ENCODE measurements at places on chromosomes 1 and 21.

DNA sequence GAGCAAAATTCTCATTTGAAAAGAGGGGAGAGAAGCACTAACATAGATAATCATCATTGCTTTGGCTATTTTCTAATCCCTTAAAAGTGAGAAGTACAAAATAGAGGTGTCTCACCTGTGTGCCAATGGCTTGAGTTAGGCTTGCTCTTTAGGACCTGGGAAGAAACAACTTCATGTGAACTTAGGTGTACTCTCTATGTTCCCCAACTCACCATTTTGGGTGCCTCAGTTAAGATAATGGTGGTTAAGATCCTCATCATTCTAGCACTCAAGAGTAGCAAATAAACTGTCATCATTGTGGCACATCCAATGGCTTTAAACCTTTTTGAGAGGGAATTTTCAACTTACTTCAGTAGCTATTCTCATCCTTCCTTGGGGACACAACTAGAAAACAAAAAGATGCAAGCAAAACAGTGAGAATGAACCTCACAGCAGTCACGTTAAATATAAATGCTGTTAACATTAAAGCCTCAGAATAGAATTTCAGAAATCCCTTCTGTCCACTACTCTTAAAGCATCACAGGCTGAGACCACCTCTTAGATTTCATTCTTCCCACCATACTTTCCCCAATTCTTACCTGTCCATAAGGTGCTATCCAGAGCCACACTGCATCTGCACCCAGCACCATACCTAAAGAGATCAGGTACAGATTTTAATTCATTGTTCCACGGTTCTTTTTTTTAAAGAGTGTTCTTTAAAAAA, 1.2 kb downstream of the GAS5 start:
- DNase-seq: no peak

GRCh38 chr21:28268685-28269084, 724.0 kb downstream of the LTN1 start:
- no peak for DNase-seq

- DNase-seq: no peak
Observed at GRCh38 chr1:18724801-18725200, 94.2 kb downstream of the PAX7 start.

- no peak for DNase-seq
Observed at GRCh38 chr1:44672961-44673674, 1.2 kb downstream of the TMEM53 start.

DNA sequence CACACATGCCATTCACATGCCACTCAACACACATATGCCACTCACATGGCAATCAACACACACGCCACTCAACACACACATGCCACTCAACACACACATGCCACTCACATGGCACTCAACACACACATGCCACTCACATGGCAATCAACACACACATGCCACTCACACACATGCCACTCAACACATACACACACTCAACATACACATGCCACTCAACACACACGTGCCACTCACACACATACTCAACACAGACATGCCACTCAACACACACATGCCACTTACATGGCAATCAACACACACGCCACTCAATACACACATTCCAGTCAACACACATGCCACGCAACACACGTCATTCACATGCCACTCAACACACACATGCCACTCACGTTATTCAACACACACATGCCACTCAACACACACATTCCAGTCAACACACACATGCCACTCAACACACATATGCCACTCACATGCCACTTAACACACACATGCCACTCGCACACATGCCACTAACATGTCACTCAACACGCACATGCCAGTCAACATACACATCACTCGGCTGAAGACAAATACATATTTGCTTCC, 182.9 kb downstream of the NPHP4 start:
- DNase-seq: no peak

DNA sequence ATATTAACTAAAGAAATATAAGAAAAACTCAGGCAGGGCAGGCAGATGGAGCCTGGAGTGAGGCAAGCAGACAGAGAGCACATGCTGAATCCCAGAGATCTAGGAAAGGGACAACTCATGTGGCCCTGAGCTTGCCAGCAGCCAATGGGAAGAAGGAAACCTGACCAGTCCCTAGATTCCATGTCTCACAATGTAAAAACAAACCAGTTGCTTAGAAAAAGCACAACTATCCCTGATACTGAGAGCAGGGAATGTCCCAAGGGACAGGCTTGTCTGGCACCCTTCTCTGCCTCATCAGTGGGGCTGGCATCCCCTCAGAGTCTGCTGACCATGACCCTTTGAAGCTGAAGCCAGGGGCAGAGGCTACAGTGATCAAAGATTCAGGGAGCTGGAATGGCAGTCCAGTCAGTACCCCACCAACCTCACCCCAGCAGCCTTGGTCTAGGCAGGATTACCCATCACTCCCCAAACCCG, 27.8 kb downstream of the HSPG2 start:
- no peak for DNase-seq

DNA sequence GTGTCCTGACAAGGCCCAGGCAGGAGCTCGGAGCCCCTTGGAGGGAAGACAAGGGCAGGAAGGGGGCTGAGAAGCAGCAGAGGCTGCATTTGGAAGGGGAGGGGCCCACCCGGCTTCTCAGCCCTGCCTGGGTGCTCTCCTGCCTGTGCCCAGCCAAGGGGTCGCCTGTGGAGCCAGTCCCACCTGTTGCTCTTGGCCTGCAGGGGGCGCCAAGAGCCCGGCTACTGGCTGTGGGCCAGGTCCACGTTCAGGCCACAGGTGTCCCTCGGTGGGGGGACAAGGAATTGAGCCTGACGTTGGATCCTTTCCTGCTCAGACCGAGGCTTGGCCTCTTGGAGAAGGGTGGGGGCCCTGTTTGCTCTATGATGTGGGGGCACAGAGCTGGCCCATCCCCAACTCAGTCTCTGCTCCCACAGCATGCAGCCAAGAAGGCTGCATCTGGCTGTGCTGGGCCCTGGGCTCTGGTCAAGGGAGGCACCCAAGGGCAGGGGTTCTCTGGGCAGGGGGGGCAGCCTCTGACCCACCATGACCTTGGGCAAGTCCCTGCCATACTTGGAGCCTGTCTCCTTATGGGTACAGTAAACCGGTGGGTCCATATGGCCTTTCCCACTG, 10.9 kb downstream of the WNT4 start:
- peak; percentile 73 for DNase-seq

DNA sequence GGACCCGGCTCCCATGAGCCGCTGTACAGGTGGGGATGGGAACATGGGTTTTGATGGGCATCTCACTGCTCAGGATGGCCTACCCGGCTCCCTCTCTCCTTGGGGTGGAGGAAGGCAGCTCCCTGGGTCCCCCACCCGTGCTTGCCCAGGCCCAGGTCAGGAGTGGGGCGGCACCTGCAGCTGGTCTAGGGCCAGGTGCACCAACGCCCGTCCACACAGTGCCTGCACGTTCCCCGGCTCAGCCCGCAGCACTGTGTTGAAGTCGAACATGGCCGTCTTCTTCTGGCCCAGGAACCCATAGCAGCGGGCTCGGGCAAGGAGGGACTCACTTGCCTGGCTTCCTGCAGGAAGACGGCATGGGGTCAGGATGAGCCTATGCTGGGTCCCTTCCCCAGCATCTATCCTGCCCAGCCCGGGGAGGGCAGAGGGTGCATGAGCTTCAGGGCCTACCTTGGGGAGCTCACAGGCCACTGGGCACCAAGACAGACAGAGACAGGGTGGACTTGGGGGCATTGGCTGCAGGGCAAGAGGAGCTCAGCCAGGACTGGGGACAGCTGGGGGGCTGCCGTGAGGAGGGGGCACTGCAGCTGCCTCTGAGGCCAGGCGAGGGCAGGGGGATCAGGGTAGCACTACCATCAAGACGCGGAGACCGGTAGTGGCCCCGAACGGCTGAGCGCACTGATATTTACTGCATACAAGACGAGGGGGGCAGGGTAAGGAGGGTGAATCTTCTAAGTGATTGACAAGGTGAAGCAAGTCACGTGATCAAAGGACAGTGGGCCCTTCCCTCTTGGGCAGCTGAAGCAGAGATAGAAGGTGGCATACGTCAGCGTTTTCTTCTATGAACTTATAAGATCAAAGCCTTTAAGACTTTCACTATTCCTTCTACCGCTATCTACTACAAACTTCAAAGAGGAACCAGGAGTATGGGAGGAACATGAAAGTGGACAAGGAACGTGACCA, 17.8 kb downstream of the TTC34 start:
- no peak for DNase-seq

- DNase-seq: peak; percentile 81
Observed at GRCh38 chr1:211469938-211470529, 21.9 kb downstream of the RD3 start.

GRCh38 chr21:32917362-32918135, 108.2 kb upstream of the OLIG2 start:
- DNase-seq: no peak

GRCh38 chr1:223378754-223379153, 14.5 kb upstream of the CCDC185 start:
- no peak for DNase-seq

DNA sequence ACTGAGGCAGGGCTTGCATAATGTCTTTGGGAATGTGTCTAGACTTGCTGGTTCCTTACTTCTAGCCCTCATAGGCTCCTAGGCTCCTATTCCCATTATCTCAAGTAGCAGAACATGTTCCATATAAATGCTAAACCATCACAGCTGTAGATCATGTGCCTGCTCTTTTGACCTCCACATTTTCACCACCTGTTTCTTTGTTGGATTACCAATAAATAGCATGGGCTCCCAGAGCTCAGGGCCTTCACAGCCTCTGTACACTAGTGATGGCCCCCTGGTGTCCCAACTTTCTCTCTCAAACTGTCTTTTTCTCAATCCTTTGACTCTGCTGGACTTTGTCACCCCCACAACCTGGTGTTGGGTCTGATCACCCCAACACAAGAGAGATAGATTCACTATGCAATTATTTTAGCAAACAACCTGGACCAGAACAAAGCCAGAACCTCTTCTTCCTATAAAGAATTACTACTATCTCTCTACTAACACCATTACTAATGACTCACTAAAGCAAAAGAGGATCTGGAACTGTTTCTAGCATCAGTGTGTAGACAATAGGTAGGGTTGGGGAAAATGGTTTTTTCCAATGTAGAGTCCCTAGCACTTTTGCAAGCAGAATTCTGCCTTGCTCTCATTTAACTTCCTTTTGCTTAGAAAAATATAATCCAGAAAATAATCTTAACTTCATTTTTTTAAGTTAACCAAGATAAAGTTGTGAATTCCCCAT, 51.7 kb downstream of the WLS start:
- no peak for DNase-seq

GRCh38 chr1:190452272-190452848, 25.3 kb downstream of the BRINP3 start:
- DNase-seq: no peak

DNA sequence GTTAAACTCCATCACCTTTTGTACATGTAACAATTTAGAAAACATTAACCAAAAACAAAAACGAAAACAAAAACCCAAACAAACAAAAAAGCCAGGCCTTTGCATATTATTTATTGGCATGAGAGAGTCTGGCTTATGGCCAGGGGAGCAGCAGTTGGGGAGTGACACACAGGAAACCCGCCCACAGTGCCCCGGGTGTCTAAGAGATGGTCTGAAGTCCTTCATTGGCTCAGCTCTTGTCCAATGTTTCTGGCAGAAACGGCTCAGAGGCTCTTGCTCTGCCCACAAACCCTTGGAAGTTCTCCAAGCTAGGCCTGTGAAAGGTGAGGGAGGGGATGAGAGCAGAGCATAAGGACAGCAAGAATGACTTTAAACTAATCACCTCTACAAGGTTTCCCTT, 131.5 kb downstream of the CNIH3 start:
- DNase-seq: no peak

- DNase-seq: no peak
Observed at GRCh38 chr1:53695116-53695515, 43.8 kb downstream of the GLIS1 start.

DNA sequence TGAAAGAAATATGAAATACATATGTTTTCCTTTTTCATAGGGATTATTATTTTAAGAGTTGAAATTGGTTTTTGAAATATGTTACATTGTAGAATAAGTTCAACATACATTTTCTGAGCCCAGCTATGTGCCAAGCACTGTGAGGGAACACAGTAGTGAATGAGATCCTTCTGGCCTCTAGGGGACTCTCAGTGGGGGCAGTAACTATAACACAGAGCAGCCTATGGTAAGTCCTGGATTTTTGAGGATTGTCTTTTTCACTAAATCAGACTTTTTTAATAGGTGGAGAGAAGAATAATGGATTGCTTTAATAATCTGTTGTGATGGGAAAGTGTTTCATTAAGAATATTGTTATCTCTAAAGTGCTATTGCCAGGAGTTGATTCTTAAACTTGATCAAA, 2.4 kb downstream of the DNAJC6 start:
- DNase-seq: no peak

DNA sequence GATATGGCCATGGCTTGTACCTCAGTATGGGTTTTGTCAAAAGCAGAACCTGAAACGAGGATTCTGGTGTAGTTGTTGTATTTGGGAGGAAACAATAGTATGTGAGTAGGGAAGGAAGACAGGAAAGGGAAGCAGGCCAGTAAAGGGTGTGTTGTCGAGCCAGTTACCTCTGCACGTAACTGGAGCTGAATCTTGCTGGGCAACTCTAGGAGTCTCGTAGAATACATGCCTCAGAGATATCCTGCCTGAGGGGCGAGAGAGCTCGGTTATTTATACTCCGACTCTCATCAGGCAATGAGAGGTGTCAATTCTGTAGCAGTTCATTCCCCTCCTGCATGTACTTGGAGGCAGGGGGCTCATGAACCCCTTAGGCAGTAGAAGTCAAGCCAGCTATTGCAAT, 45.9 kb upstream of the KIF26B start:
- no peak for DNase-seq

DNA sequence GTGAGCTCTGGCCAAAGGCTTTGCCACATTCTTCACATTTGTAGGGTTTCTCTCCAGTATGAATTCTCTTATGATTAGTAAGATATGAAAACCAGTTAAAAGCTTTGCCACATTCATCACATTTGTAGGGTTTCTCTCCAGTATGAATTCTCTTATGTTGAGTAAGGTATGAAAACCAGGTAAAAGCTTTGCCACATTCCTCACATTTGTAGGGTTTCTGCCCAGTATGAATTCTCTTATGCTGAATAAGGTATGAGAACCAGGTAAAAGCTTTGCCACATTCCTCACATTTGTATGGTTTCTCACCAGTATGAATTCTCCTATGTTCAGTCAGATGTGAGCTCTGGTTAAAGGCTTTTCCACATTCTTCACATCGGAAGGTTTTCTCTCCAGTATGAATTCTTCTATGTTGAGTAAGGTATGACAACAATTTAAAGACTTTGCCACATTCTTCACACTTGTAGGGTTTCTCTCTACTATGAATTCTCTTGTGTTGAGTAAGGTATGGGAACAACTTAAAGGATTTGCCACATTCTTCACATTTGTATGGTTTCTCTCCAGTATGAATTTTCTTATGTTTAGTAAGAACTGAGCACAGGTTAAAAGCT, 20.7 kb downstream of the ZNF695 start:
- no peak for DNase-seq

- DNase-seq: no peak
Observed at GRCh38 chr1:79849388-79849787, 842.9 kb upstream of the ADGRL4 start.

DNA sequence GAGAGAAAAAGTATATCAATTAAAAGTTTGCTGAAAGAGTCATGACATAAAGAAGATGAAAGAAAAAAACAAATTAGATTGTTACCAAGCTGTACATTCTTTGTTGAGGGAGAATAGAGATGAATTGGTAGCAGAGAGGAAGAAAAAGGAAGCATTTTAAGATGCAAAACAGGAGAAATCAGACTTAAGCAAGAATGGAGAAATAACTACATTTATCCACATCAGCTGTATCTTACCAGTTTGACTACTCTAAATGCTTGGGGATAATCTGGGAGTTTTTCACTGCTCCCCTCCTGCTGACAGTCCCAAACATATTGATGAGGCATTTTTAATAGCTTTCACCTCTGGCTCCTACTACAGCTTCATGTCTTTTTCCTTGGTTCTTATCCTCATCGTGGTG, 16.8 kb upstream of the PTPRC start:
- no peak for DNase-seq

GRCh38 chr1:36769886-36770830, 264.2 kb downstream of the GRIK3 start:
- no peak for DNase-seq
